ENCODE measurements at places on chromosomes 4 and X. TPM values are rescaled to one million over a fixed set of nuclear protein-coding genes. Genes with fewer than 3 reads are reported as not detected.

Gene AMBN
- total RNA-seq, result not detected

GRCh38 chr4:11326021-11326420, 102.7 kb downstream of the HS3ST1 start:
- no peak for DNase-seq

GRCh38 chrX:23048806-23049573, 49.2 kb downstream of the DDX53 start:
- no peak for DNase-seq

DNA sequence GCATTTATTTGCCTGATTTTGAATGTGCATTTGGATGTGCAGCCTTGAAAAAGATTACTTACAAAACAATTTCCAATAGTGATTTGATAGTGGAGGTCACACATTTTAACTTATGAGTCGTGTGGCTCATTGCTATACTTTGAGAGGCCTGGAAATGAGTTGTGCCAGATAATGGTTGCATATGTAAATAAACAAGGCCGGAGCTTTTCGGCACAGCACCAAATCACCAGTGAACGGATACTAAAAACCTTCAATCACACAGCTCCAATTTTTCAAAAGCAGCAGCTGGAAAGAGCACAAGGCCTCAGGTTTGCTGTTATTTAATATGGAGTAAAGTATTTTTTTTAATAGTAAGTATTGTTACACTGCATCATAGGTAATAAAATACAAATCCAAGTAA, 57.2 kb downstream of the NPY5R start:
- DNase-seq, result no peak

DNA sequence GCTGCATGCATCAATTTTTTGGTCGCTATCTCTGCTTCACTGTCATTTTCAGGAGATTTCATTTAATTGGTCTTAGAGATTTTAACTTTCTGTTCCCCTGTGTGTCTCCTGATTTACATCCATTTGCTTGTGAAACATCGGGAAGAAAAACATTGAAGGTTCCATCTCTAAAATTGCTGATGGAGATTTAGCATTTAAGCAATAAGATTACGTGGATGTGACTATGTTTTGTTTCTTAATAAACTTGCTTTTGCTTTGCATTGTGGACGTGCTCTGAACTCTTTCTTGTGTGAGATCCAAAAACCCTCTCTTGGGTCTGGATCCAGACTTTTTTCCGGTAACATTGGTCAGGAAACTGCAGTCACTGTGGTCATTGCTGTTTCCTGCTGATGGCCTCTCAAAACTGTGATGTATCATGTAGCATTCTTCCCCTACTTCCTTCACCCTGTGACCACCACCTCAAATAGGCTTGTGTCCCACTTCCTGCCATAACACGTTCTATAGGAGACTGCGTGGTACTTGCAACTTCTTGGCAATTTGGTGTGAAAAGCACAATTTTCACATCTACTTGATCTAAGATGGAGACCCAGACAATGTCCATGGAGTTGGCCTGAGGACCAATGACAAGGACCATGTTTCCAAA, 4.9 kb downstream of the CXCL2 start:
- no peak for DNase-seq
